CD4-positive, alpha-beta memory T cell (primary cell): ENCODE measurements at places on chromosomes 3 and 15. TPM values are rescaled to one million over a fixed set of nuclear protein-coding genes. Genes with fewer than 3 reads are reported as not detected.

DNA sequence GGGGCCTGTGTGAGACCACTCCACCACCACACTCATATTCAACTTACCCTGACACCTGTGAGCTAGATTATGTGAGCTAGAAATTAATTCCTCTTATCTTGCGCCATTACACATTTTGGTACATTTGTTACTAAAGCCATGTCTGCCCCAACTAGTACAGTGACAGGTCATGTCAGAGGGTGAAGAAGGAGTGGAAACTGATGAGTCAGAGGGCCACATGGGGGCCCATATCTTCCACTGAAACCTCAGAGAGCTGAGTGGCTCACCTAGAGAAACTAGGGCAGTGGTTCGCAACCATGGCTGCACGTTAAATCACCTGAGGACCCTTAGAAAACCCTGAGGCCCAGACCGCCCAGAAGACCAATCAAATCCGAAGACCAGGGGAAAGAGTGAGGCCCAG lies 15.7 kb upstream of the MEF2A start:
- H3K4me1 ChIP-seq, result no peaks in the 10 kb centered on the region
- no peaks in the 10 kb centered on the region for H3K27me3 ChIP-seq
- no peak overlapping the region for H3K27ac ChIP-seq
- no peak overlapping the region for H3K4me3 ChIP-seq
- DNase-seq, result no peak

GRCh38 chr3:26015752-26016151 lies 225.9 kb downstream of the OXSM start:
- H3K27me3 ChIP-seq, result no peaks in the 10 kb centered on the region
- no peak for DNase-seq
- no peak overlapping the region for H3K27ac ChIP-seq
- H3K36me3 ChIP-seq, result no peaks in the 10 kb centered on the region
- H3K4me1 ChIP-seq, result no peaks in the 10 kb centered on the region

- no peak overlapping the region for H3K27ac ChIP-seq
- H3K36me3 ChIP-seq, result no peaks in the 10 kb centered on the region
- H3K27me3 ChIP-seq, result no peaks in the 10 kb centered on the region
Observed at GRCh38 chr3:130900959-130901358, 7.1 kb downstream of the ATP2C1 start.

- no peak for DNase-seq
- H3K4me1 ChIP-seq, result no peaks in the 10 kb centered on the region
- no peaks in the 10 kb centered on the region for H3K27me3 ChIP-seq
- peaks cover 75% of the 10 kb centered on the region for H3K36me3 ChIP-seq
- no peak overlapping the region for H3K4me3 ChIP-seq
- no peak overlapping the region for H3K27ac ChIP-seq
Observed at GRCh38 chr3:47841786-47842349, 38.9 kb downstream of the DHX30 start.

ZNF662 gene
- total RNA-seq, result 2.7 TPM

- no peak overlapping the region for H3K4me3 ChIP-seq
- H3K27ac ChIP-seq, result no peak overlapping the region
- H3K36me3 ChIP-seq, result no peaks in the 10 kb centered on the region
- no peaks in the 10 kb centered on the region for H3K4me1 ChIP-seq
- DNase-seq, result no peak
Observed at GRCh38 chr3:147424581-147425387, 15.6 kb downstream of the ZIC1 start.

TTLL13 gene
- total RNA-seq, result 1.4 TPM

DNA sequence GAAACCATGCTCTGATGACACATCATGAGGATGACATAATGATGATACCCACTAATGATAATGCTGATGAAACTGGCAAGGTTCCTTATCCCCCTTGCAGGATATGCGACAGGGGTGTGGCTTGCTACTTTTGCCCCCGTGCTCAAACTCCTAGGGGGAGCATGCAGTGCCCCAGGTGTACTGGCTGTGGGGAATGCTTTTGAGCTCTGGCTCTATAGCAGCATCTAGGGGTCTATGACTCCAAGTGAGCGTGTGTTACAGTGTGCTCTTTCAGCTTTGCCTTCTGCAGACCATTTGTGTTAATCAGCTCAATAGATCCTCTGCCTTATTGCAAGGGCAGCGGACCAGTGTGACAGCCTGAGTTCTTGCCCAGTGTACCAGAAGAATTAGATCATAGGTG lies 1239.5 kb downstream of the SI start:
- no peaks in the 10 kb centered on the region for H3K27me3 ChIP-seq
- H3K4me1 ChIP-seq, result no peaks in the 10 kb centered on the region
- DNase-seq, result no peak
- H3K4me3 ChIP-seq, result no peak overlapping the region
- no peak overlapping the region for H3K27ac ChIP-seq
- H3K36me3 ChIP-seq, result no peaks in the 10 kb centered on the region

DNA sequence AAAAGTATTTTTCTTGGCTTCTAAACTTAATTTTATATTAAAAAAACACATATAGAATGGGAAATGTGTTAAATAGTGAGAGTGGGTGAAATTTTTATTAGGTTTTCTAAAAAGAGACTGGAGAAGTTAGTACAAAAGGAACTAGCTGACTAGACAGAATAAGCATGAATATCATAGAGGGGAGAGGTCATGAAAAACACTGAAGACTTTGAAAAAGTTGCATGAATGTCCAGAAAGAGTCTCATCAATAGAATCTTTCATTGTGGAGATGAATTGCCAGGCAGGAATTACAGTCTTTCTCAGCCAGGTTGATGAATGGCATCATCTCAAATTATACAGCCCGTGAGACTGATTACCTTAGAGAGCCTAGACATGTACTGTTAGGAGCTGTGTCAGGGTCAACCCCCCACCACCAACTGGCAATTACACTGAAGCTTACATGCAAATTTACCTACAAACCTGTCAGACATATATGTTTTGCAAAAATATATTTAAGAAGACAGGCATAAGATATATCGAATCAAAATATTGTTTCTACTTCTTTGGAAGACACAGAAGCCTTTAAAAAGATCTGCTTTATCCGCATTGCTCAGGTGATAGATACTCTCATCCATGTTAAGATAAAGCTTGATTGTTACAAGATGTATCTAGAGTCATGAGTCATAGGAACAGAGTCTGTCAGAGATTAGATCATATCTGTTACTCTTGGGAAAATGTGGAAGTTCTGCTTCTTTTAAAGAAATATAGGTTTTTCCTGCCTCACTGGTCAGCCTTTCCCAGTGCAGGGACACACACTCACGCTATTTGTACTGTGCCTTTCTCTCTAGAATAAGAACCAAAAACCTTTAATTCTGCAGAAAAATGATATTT lies 34.8 kb upstream of the PFN2 start:
- H3K4me1 ChIP-seq, result no peaks in the 10 kb centered on the region
- no peaks in the 10 kb centered on the region for H3K27me3 ChIP-seq
- no peak overlapping the region for H3K27ac ChIP-seq
- no peaks in the 10 kb centered on the region for H3K36me3 ChIP-seq

GXYLT2 gene
- not detected for total RNA-seq

DNA sequence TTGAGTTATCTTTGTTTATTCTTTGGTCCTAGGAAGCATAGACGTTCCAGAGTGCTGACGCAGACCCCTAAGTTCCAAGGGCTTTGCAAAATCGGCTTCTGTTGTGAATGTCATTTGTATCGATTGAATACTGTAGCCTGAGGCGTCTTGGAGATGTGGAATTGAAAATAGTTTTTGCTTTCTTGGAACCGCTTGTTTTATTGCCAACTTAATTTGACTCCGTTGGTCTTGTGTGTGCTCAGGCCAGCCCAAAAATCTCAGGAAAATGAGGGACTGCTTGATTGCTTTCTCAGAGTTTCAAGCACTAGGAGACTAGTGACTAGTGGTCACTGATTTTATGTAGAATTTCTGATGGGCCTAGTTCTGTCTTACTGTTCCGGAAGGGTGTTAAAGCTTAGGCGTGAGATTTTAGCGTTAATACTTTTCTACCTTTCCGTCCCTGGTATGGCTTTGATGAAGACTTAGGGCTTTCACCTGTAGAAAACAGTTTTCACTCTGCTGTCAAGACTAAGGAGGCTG lies 263 bp upstream of the UTS2B start:
- H3K27me3 ChIP-seq, result no peaks in the 10 kb centered on the region
- peaks cover 24% of the 10 kb centered on the region for H3K4me1 ChIP-seq
- H3K36me3 ChIP-seq, result no peaks in the 10 kb centered on the region
- no peak for DNase-seq
- H3K27ac ChIP-seq, result no peak overlapping the region

- no peak overlapping the region for H3K27ac ChIP-seq
- no peak for DNase-seq
- H3K36me3 ChIP-seq, result no peaks in the 10 kb centered on the region
- peaks cover 7% of the 10 kb centered on the region for H3K4me1 ChIP-seq
- no peaks in the 10 kb centered on the region for H3K27me3 ChIP-seq
- H3K4me3 ChIP-seq, result no peak overlapping the region
Observed at GRCh38 chr3:183318877-183319276, 65.8 kb downstream of the B3GNT5 start.

- DNase-seq, result no peak
- H3K36me3 ChIP-seq, result no peaks in the 10 kb centered on the region
- H3K27me3 ChIP-seq, result no peaks in the 10 kb centered on the region
- no peaks in the 10 kb centered on the region for H3K4me1 ChIP-seq
- H3K4me3 ChIP-seq, result no peak overlapping the region
- H3K27ac ChIP-seq, result no peak overlapping the region
Observed at GRCh38 chr15:88695691-88696251, 57.0 kb downstream of the ISG20 start.

GRCh38 chr15:31078471-31078870 lies 23.1 kb downstream of the TRPM1 start:
- no peak overlapping the region for H3K4me3 ChIP-seq
- H3K27ac ChIP-seq, result no peak overlapping the region
- H3K27me3 ChIP-seq, result peaks cover 4% of the 10 kb centered on the region
- no peaks in the 10 kb centered on the region for H3K36me3 ChIP-seq
- DNase-seq, result no peak

GRCh38 chr15:73851689-73852088 lies 21.7 kb upstream of the TBC1D21 start:
- peak; percentile 29 for DNase-seq
- peaks cover 8% of the 10 kb centered on the region for H3K27me3 ChIP-seq
- H3K27ac ChIP-seq, result no peak overlapping the region
- H3K4me3 ChIP-seq, result no peak overlapping the region
- no peaks in the 10 kb centered on the region for H3K36me3 ChIP-seq

- no peaks in the 10 kb centered on the region for H3K27me3 ChIP-seq
- DNase-seq, result no peak
- no peaks in the 10 kb centered on the region for H3K36me3 ChIP-seq
- no peak overlapping the region for H3K27ac ChIP-seq
Observed at GRCh38 chr3:85760342-85760741, 801.6 kb downstream of the CADM2 start.

GRCh38 chr3:146524961-146525360 lies 19.4 kb downstream of the PLSCR1 start:
- no peaks in the 10 kb centered on the region for H3K4me1 ChIP-seq
- H3K36me3 ChIP-seq, result no peaks in the 10 kb centered on the region
- H3K4me3 ChIP-seq, result no peak overlapping the region

GRCh38 chr15:89007989-89008388 lies 80.3 kb upstream of the ABHD2 start:
- no peak overlapping the region for H3K27ac ChIP-seq
- no peaks in the 10 kb centered on the region for H3K27me3 ChIP-seq

CSPG5 gene
- total RNA-seq, result 0.42 TPM

DNA sequence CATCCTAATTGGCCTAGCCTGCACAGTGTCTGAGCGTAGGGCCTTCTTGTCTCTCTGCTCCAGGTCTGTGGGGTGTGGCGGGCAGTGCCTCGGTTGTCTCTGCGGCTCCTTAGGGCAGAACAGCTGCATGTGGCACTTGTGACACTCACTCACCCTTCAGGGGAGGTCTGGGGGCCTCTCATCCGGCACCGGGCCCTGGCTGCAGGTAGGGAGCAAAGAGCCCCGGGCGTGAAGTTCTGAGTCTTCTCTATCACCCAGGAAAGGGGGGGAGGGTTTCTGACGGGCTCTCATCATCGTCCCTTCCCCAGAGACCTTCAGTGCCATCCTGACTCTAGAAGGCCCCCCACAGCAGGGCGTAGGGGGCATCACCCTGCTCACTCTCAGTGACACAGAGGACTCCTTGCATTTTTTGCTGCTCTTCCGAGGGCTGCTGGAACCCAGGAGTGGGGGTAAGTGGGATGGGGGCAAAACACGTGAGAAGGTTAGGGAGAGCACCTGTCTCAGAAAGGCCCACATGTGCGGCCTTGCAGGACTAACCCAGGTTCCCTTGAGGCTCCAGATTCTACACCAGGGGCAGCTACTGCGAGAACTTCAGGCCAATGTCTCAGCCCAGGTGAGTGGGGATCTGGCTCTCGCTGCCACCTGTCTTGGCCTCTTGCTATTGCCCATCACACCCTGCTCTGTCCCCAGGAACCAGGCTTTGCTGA lies 2.6 kb downstream of the CHRD start:
- H3K27me3 ChIP-seq, result peaks cover 29% of the 10 kb centered on the region
- peaks cover 14% of the 10 kb centered on the region for H3K4me1 ChIP-seq
- no peaks in the 10 kb centered on the region for H3K36me3 ChIP-seq
- no peak overlapping the region for H3K27ac ChIP-seq
- H3K4me3 ChIP-seq, result no peak overlapping the region
- no peak for DNase-seq

OR4M2 gene
- total RNA-seq, result not detected

STRIT1 gene
- not detected for total RNA-seq

DNA sequence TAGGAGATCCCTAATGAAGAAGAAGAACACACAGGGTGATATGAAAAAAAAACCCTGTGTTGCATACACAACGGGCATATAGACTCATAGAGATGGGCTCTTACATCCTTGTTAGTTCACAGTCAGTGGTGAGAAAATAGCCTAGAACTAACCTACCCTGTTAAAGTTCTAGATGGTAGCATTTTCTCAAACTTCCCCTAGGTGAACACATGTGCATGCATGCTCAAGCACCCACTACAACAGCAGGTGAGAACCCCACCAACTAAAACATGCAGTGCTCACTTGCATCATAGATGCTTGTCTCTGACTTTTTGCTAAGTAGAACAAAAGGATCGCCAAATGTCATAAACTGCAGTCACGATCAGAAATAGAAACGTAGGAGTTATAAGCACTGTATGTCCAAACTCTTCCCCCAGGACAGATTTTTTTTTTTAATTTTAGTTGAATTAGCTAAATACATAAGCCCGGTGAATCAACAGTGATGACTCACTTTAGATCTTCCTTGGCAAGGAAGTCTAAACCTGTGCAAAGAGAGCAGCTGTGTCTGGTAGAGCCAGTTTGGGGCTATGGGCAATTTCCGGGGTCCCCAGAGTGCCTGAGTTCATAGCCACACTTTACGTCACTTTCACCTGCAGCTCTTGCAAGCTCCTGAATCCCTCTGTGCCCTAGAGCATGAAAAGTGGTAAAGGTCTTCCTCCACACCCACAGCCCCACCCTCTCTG lies 96.2 kb upstream of the SEMA6D start:
- H3K27ac ChIP-seq, result no peak overlapping the region
- H3K27me3 ChIP-seq, result no peaks in the 10 kb centered on the region
- H3K4me1 ChIP-seq, result no peaks in the 10 kb centered on the region

DNA sequence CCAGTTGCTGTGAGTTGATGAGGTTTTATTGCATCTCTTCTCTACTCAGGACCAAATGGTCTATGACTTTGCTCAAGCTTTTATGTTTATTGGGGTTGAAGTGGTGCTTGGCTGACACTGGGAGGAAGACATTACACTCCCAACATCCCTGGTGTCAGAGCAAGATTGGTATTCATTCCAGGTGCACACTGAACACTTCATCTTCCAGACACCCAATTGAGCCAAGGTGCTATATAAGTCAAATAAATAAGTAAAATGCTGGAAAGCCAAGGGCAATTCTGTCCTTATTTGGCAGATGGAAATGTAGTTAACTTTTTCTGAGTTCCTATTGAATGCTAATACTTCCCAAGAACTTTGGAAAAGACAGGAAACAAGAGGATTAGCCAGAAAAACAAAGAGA lies 53.2 kb upstream of the CDV3 start:
- H3K27me3 ChIP-seq, result no peaks in the 10 kb centered on the region
- no peaks in the 10 kb centered on the region for H3K4me1 ChIP-seq
- no peaks in the 10 kb centered on the region for H3K36me3 ChIP-seq
- no peak for DNase-seq

SLC22A13 gene
- total RNA-seq, result 0.44 TPM
